ENCODE measurements at places on chromosomes 16 and 17. TPM values are rescaled to one million over a fixed set of nuclear protein-coding genes. Genes with fewer than 3 reads are reported as not detected.

GRCh38 chr16:73019457-73020362 is 28.2 kb downstream of the ZFHX3 start:
- H3K4me3 ChIP-seq, result no peak overlapping the region
- no peaks in the 10 kb centered on the region for H3K36me3 ChIP-seq
- DNase-seq, result peak; percentile 43
- no peaks in the 10 kb centered on the region for H3K27me3 ChIP-seq

DNA sequence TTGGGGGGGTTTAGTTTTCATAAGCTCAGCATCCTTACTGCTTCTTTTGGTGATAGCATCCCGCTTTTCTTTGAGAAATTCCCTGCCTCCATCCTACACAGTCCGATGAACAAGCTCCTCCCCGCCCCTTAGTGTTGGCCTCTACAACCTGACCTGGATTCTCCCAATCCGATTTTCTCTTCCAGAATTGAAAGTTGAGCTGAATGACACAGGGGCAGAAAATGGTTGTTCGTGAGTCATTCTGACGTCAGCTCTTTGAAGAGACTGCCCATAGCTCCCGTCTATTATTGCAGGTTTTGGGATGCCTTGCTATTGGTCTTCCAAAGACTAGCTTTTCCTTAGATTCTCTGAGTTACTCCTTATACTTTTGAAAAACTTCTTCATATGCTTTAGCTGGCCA is 279.7 kb downstream of the SLC39A11 start:
- H3K4me3 ChIP-seq, result no peak overlapping the region
- H3K36me3 ChIP-seq, result no peaks in the 10 kb centered on the region
- no peaks in the 10 kb centered on the region for H3K27me3 ChIP-seq
- H3K4me1 ChIP-seq, result no peaks in the 10 kb centered on the region
- DNase-seq, result peak; percentile 9

GRCh38 chr16:55588799-55589198 is 22.3 kb downstream of the CAPNS2 start:
- no peak overlapping the region for H3K27ac ChIP-seq
- no peak for DNase-seq
- H3K36me3 ChIP-seq, result no peaks in the 10 kb centered on the region
- H3K4me3 ChIP-seq, result no peak overlapping the region

DNA sequence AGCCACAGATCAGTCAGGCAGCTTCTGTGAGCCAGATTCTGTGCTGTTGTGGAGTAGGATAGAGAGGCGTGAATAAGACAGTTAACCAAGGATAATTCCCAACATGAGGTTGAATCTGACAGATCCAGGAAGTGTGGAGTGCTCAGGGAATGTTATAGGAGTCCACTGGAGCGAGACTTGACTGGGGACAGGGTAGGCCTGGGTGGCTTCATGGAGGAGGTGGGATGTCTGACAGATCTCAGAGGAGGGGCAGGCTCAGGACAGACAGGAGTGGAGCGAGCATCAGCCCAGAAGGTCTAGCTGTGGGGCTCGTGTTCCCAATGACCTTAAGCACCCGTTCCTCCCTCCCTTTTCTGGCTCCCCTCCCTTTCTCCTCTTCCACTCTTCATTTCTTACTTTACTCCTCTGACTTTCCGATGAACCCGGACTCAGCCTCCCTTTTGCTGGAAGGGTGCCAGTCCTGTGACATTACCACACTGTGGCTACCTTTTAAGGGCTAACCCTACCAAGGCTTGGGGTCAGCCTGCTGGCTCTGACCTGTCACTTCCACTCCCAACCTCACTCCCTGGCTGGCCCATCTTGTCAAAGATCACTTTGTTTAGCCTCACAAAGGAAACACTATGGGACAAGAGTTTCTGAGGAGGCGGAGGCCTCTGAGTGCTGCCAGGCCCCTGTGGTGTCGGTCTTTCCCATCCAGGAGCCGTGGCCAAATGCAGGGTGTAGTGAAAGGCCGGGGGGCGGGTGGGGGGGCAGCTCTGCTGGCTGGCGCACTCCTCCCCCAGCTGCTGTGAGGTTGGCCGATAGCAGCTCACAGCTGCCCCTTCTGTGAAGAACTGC is 28.5 kb upstream of the EFCAB13 start:
- no peak for DNase-seq
- H3K27me3 ChIP-seq, result no peaks in the 10 kb centered on the region
- H3K4me3 ChIP-seq, result no peak overlapping the region
- peaks cover 14% of the 10 kb centered on the region for H3K4me1 ChIP-seq

DNA sequence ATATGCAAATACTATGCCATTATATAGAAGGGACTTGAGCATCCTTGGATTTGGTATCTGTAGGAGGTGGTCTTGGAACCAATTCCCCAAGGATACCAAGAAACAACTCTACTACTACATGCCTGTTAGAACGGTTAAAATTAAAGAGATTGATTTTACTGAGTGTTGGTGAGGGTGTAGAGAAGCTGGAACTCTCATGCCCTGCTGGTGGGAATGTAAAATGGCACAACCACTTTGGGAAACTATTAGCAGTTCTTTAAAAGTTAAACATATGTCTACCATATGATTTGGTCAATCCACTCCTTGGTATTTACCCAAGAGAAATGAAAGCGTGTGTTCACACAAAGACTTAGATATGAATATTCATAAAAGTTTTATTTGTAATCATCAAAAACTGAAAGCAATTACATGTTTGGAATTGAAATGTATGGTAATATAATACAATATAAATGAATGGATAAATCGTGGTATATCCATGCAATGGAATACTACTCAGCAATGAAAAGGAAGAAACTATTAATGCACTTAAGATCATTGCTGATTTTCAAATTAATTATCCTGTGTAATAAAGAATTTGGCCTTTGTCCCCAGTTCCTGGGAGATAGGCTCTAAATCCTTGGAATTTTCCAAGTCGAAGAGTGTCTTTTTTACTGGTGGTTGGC is 7.8 kb downstream of the MFSD6L start:
- no peaks in the 10 kb centered on the region for H3K36me3 ChIP-seq
- H3K27ac ChIP-seq, result no peak overlapping the region

DNA sequence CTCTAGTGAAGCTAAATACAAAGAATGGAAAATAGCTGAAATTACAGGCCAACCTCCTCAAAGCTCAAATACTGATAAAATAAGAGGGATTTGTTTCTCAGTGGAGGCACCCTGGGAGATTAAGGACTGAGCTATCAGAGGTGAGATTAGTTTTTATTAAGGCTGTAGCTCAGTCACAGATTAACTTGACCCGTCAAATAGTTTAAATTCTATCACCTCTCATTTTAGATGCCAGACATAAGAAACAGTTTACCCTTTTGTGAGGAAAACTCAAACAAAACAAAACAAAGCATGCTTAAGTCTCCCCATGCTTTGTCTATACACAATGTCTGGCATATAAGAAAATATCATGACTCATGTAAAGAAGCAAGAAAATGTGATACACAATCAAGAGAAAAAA is 208.3 kb upstream of the PMFBP1 start:
- no peaks in the 10 kb centered on the region for H3K27me3 ChIP-seq
- H3K27ac ChIP-seq, result no peak overlapping the region
- DNase-seq, result no peak

DNA sequence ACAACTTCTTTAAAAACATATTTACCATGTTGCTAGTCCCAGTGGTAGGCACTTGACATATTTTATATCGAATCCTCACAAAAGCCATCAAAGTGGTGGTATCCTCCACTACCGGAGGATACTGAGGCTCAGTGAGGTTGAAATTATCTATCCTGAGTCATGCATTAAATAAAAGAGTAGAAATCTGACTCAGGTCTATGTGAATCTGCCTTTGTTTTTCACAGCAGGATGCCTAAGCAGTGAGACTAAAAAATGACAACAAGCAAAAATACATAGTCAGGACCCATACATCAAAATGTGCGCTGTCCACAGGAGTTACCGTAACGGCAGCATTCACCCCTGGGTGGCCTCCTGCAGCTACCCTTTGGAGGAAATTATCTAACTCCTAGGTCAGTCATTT is 17.7 kb downstream of the BRD7 start:
- H3K4me3 ChIP-seq, result no peak overlapping the region
- H3K27me3 ChIP-seq, result no peaks in the 10 kb centered on the region
- H3K36me3 ChIP-seq, result peaks cover 13% of the 10 kb centered on the region
- no peak overlapping the region for H3K27ac ChIP-seq
- DNase-seq, result no peak

- H3K4me1 ChIP-seq, result peaks cover 60% of the 10 kb centered on the region
- no peak overlapping the region for H3K4me3 ChIP-seq
- no peaks in the 10 kb centered on the region for H3K27me3 ChIP-seq
- no peak overlapping the region for H3K27ac ChIP-seq
- H3K36me3 ChIP-seq, result peaks cover 3% of the 10 kb centered on the region
- DNase-seq, result peak; percentile 65
Measured at GRCh38 chr16:85227946-85228862, 115.9 kb upstream of the CIBAR2 start.

DNA sequence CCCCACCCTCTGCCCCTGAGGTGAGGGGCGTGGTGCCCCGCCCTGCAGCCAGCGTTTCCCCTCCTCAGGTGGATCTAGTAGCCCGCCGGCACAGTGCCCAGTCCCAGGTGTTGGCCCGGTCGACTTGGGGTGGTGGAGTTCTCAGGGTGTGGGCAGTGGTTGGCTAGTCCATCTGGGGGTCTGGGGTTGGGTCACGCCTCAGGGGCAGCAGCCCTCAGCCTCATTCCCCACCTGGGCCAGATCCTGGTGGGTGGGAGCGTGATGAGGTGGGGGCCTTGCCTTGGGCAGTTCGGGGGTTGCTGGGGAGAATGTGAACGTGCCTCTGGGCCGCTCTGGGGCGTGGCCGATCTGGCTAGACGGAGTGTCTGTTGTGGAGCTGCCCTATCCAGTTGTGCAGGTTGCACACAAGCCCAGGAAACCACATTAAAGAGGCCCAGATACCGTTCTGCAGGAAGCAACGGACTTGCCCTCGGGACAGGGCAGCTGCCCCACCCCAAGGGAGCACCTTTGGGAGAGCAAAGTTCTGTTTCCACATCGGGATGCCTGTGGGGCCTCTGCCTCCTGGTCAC is 32.0 kb downstream of the GSE1 start:
- H3K36me3 ChIP-seq, result peaks cover 10% of the 10 kb centered on the region
- H3K4me1 ChIP-seq, result peaks cover 25% of the 10 kb centered on the region
- H3K27me3 ChIP-seq, result no peaks in the 10 kb centered on the region
- DNase-seq, result no peak
- H3K4me3 ChIP-seq, result no peak overlapping the region
- H3K27ac ChIP-seq, result no peak overlapping the region

DNA sequence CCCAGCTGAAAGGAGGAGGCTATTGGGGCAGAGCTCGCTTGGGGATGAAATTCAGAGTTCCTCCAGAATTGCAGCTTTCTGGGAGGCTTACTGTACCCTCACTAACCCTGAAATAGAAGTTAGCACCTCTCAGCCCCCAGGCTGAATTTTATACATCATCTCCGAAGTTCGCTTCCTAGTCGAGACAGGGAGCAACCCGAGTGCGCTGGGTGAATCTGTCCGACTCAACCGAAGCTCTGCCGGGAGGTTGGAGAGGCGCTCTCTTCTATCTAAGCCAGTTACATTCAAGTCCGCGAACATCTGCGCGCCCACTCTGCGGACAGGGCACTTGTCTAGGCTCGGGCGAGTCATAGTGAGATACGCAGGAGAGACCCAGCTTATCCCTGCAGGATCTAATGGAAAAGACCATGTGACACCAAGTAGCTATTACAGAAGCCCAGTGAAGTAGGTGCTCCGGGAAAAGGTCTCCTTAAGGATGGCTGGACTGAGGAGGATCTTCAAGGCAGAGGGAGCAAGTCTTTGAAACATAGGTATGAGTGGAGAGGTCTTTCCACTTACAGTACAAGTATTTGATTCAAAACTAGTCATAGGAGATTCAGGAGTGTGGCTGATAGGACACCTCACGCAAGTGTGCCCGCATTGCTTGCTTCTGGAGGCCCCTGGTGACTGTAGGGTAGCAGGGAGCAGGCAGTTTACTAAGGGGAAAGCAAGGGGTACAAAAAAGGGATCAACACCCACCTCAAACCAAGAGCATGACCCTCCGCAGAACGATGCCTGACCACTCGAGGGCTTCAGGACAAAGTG is 646 bp upstream of the HES7 start:
- peaks cover 47% of the 10 kb centered on the region for H3K27me3 ChIP-seq
- DNase-seq, result peak; percentile 36
- peaks cover 55% of the 10 kb centered on the region for H3K4me1 ChIP-seq

DNA sequence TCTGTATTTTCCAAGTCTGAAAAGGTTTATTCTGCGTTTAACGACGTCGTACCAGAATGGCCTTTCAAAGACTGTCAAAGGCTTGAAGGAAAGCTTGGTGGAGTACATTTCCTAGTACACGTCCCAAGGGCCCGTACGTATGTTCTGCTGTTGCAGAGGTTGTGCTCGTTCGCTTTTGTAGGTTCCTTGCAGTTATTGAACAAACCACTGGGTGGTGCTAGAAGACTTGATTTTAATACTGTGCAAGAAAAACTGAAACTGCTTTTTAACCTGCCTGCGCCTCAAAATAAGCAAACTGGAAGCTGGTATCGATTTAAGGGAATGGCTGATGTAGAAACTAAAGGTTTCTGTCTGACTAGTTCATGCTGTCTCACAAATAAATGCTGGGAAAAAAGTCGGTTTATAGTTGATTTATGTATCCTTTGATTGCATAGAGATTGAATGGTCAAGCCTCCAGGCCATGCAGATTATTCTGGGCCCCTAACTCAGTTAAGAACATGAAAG is 54.6 kb downstream of the USP10 start:
- H3K36me3 ChIP-seq, result peaks cover 12% of the 10 kb centered on the region
- H3K4me1 ChIP-seq, result peaks cover 4% of the 10 kb centered on the region
- peak; percentile 92 for DNase-seq
- H3K27ac ChIP-seq, result no peak overlapping the region
- H3K4me3 ChIP-seq, result no peak overlapping the region

GRCh38 chr16:10067835-10068234 is 114.4 kb downstream of the GRIN2A start:
- no peaks in the 10 kb centered on the region for H3K27me3 ChIP-seq
- peaks cover 2% of the 10 kb centered on the region for H3K4me1 ChIP-seq
- DNase-seq, result peak; percentile 11
- H3K27ac ChIP-seq, result no peak overlapping the region
- no peak overlapping the region for H3K4me3 ChIP-seq

DNA sequence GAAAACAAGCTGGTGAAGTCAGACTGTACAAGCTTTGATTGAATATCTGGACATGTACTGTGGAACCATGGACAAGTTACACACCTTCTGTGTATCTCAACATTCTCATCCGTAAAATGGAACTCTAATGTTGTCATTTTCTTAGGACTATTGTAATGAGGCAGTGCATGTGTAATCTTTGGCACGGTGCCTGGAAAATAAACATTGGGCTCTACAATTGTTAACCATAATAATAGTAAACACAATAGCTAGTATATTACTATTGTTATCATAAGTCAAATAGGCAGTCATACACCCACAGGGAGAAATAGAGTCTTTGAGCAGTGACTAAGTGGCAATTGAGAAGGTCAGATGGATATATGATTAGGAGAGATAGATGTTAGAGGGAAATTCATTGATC is 39.8 kb upstream of the ANKFN1 start:
- no peaks in the 10 kb centered on the region for H3K36me3 ChIP-seq
- H3K4me3 ChIP-seq, result no peak overlapping the region
- no peak overlapping the region for H3K27ac ChIP-seq
- no peaks in the 10 kb centered on the region for H3K27me3 ChIP-seq
- H3K4me1 ChIP-seq, result no peaks in the 10 kb centered on the region

- H3K4me1 ChIP-seq, result peaks cover 20% of the 10 kb centered on the region
- H3K36me3 ChIP-seq, result no peaks in the 10 kb centered on the region
- no peaks in the 10 kb centered on the region for H3K27me3 ChIP-seq
- peak overlapping the region; percentile 69 for H3K27ac ChIP-seq
- peak; percentile 94 for DNase-seq
Measured at GRCh38 chr16:73179705-73180331, 131.9 kb upstream of the ZFHX3 start.

Gene DRC3
- 1.6 TPM for total RNA-seq

Gene WNT9B
- total RNA-seq, result 0.04 TPM

Gene PABPN1L
- total RNA-seq, result 0.04 TPM

Gene SGF29
- total RNA-seq, result 20.3 TPM

Gene TMEM114
- not detected for total RNA-seq

Gene TP53TG3B
- not detected for total RNA-seq

Gene NGFR
- total RNA-seq, result 37.8 TPM

Gene KLHL11
- total RNA-seq, result 15.8 TPM

Gene NOTUM
- 4.1 TPM for total RNA-seq

Gene HOXB5
- 0.13 TPM for total RNA-seq

Gene SEPTIN12
- not detected for total RNA-seq
